ENCODE measurements at places on chromosomes 3 and 15. TPM values are rescaled to one million over a fixed set of nuclear protein-coding genes. Genes with fewer than 3 reads are reported as not detected.

Gene HEG1
- 20.0 TPM for total RNA-seq

Gene CCR8
- total RNA-seq = not detected

Gene GOLGA8T
- total RNA-seq = 0.31 TPM

Gene TGM5
- total RNA-seq = not detected

Gene TUSC7
- total RNA-seq = not detected

Gene CLK3
- total RNA-seq = 59.2 TPM

Gene ACOX2
- 3.4 TPM for total RNA-seq

Gene GOLGA6A
- not detected for total RNA-seq

Gene SLC28A2
- total RNA-seq = not detected

Gene RYR3
- total RNA-seq = 48.8 TPM

Gene C15orf39
- total RNA-seq = 1.9 TPM

Gene VIPR1
- total RNA-seq = 0.31 TPM

Gene ANKRD63
- total RNA-seq = 0.94 TPM

Gene GUCA1C
- not detected for total RNA-seq

Gene HHATL
- total RNA-seq = 1.3 TPM

Gene HYAL1
- total RNA-seq = 2.8 TPM

Gene SEC11A
- 46.6 TPM for total RNA-seq

Gene FRMD5
- total RNA-seq = 33.5 TPM

Gene OXTR
- total RNA-seq = 2.5 TPM

Gene SLCO2A1
- 0.31 TPM for total RNA-seq

Gene SAXO2
- 11.9 TPM for total RNA-seq

Gene PAQR5
- total RNA-seq = 0.31 TPM

Gene GOLGA8Q
- total RNA-seq = 1.9 TPM

Gene SLC22A13
- 1.3 TPM for total RNA-seq

Gene CNTN6
- total RNA-seq = 13.8 TPM

Gene LRRIQ4
- total RNA-seq = 0.63 TPM

Gene DUOXA2
- total RNA-seq = not detected

Gene ECE2
- total RNA-seq = 6.9 TPM

Gene DHFR2
- 12.5 TPM for total RNA-seq

Gene SPATA12
- not detected for total RNA-seq

Gene THAP10
- 4.1 TPM for total RNA-seq

Gene GOLGA8K
- total RNA-seq = 2.5 TPM

Data from parietal lobe (tissue), 2 donors.